Stimulated activated CD8-positive, alpha-beta memory T cell treated with anti-CD3 and anti-CD28 coated beads, Interleukin-2, amount 100 ng/mL, for 1 hour (primary cell): ENCODE measurements at places on chromosomes 5 and 9.

DNA sequence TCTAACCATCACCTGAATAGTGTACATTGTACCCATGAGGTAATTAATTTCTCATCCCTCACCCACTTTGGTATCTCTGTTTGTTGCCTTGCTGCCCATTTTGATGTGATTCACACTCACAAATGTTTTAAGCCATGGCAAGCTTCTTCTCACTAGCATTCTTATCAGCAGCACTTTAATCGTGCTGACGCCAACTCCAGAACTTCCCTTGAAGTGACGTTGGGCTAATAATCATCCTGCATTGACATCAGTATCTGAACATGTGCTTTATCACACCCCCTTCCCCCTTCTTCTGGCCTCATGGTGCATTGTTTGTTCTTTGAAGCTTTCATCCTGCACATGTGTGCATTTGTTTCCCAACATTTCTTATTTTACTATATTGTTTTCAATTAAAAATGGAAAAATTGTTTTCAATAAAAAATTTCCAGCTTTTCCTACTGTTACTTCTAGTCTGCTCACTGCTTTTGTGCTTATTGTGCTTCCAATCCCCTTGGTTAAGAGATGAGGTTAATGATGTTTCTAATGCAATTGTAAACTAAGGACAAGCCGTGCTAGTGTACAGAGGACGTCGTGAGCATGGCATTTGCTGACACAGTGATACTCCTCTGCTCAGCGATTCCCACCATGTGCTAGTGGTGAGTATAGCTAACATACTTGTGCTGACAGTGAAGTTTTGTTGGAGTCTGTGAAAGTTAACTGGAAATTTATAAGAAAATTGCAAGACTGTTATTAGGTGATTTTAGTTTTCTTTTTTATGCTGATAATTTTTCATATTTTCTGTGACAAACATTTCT is 238.5 kb downstream of the KDM4C start:
- DNase-seq = no peak

DNA sequence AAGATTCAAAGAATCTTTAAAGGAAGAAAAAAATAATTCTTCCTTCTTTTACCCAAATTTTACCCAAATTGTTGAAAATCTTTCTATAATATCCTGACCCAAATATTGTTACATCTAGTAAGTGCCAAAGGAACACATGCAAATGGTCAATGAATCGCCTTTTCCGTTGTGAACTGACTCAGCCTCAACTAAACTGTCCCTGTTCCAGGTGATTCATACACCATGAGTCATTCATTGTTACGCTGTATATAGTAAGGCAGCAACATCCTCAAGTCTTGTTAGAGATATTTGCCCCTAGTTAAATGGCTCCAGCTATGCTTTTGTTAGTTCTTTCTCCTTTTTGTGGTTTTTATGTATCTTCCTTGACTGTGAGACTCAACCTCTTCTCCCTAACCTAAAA is 9.7 kb downstream of the PTGER4 start:
- no peak for DNase-seq

DNA sequence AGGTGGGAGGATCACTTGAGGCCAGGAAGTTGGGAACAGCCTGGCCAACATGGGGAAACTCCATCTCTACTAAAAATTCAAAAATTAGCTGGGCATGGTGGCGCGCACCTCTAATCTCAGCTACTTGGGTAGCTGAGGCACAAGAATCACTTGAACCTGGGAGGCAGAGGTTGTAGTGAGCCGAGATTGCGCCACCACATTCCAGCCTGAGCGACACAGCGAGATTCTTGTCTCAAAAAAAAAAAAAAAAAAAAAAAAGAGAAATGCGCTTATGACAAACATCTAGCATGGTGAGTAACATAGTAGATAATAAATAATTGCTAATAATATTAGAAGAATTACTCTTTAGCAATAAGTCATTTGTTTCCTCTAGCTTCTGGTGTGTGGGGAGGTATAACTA is 25.9 kb downstream of the RUSC2 start:
- no peak for DNase-seq

GRCh38 chr5:126615286-126615685 is 14.5 kb downstream of the PHAX start:
- DNase-seq = no peak

DNA sequence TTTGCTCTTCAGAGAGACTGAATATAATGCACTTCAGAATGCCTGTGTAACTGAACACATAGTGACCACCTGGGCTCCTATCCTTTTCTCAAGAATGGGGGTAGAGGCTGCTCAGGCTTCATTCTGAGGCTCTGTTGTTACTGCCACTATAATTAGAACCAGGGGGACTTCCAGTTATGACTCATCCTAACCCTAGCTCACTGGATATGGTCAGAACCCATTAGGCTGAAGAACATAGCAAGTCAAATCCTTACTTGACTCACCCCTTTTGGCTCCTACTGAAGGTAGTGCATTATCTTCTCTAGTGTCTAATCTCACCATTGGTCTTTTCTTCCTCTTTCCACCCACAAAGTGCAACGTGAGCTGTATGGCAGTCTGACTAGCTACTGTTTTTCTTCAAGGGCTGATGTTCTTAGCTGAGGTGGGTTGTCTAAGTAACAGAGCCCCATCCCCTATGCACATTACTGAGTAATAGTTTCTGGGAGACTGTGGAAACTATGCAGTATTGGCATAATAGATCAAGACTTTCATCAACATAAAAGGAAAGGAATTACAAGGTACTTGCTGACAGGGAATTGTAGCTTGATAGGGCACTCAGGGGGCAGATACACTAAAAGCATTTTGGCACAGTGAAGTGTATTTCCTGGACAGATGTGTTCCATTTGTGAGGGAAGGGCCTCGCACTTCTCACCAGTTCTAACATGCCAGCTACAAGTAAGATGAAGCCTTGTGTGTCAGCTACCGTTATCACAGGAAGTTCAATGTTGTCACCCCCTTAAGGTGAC is 431.0 kb upstream of the MEF2C start:
- no peak for DNase-seq

GRCh38 chr5:12183003-12183402 is 278.8 kb upstream of the CTNND2 start:
- DNase-seq = no peak

GRCh38 chr5:42991404-42992087 is 48.6 kb downstream of the ANXA2R start:
- no peak for DNase-seq

DNA sequence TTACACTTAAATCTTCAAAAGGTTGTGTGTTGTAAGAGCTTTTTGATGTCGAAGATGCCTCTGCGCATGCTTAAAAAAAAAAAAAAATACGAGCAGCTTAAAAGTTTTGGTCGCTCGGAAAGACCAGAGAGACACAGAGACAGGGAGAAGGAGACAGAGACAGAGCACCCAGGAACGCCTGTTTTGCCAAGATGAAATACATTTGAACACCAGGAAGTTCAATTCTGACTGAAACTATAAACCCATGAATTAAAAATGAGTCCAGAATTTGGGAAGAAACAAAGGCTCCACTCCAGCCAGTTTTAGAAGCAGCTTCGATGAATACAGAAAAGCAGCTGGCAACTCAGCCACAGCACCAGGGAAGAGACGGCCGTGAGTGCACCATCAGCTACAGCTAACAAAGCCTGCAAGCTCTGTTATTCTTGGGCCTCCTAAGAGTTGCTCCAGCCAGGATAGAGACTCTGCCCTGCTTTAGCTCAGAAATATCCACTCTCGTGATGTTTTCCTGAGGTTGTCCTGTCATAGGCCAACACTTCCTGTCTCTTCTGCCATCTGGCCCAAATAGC is 2.5 kb upstream of the ZNF474 start:
- DNase-seq = no peak

DNA sequence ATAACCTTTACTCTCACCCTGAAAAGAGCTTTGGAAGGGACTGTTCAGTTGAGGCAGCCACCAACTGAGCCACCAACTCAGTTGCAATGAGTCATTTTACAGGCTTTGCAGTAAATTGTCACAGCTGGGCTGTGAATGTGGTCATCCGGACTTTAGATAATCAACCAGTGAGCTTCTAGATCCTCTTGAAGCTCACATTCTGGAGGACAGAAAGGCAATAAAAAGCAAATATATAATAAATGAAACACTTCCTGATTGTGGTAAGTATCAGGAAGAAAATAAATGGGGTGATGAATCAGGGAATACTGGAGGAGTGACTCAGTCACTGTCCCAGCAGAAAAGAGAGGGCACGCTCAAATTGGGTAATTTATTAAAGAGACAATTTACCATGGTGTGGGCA is 13.2 kb upstream of the C5orf58 start:
- DNase-seq = no peak

DNA sequence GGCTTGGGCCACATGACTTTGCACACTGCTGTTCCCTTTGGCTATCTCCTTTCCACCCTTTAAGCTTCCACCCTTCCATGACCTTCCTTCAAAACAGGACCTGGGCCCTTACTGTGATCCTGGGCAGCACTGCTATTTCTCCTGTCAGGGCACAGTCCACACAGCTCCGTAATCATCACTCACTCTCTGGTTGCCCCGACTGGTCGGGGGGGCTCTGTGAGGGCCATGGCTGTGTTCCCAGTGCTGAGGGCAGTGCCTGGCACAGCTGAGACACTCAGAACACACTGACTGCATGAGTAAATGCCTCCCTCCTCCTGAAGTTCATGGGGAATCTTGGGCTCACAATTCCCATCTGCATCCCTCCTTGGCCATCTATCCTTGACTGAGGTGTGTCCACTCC is 12.2 kb downstream of the TRAF1 start:
- DNase-seq = no peak
